ENCODE measurements at places on chromosomes 3 and 15. TPM values are rescaled to one million over a fixed set of nuclear protein-coding genes. Genes with fewer than 3 reads are reported as not detected.

The MESP2 gene
- total RNA-seq = not detected

The ERICH6 gene
- total RNA-seq = 1.6 TPM

The DPH6 gene
- total RNA-seq = 13.6 TPM

The ALG1L2 gene
- total RNA-seq = 1.0 TPM

The ANKUB1 gene
- total RNA-seq = not detected

The ALDH1L1 gene
- total RNA-seq = not detected

The VILL gene
- total RNA-seq = 21.6 TPM

The CLRN1 gene
- not detected for total RNA-seq

The AADACL2 gene
- not detected for total RNA-seq

The IMPG2 gene
- total RNA-seq = 0.45 TPM

DNA sequence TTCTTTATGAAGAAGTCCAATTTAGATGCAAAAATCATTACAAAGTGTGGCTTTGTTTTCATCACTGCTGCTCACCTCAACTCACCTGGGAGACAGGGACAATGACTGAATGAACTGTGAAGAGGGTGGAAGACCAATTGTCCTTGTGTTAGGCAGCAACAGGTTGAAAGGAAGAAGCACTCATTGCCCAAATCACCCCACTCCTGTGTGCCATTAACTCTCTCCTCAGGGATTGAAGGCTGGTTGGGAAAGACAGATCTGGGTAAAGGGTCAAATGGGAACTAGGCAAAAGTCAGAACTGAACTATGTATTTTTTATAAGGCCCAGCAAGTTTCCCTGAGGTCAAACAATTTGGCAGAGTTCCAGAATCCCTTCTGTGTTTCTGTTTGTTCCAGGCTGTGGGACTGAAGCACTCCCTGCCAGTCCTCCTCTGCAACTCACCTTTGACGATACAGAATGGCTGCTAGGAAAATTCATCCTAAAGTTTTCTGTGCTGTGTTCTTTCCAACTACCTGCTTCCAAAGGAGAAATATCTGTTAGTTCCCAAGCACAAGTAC is 68.6 kb upstream of the CCDC39 start:
- DNase-seq = no peak
- H3K4me1 ChIP-seq = peaks cover 2% of the 10 kb centered on the region
- H3K36me3 ChIP-seq = no peaks in the 10 kb centered on the region
- peaks cover 30% of the 10 kb centered on the region for H3K27me3 ChIP-seq
- H3K27ac ChIP-seq = no peak overlapping the region

DNA sequence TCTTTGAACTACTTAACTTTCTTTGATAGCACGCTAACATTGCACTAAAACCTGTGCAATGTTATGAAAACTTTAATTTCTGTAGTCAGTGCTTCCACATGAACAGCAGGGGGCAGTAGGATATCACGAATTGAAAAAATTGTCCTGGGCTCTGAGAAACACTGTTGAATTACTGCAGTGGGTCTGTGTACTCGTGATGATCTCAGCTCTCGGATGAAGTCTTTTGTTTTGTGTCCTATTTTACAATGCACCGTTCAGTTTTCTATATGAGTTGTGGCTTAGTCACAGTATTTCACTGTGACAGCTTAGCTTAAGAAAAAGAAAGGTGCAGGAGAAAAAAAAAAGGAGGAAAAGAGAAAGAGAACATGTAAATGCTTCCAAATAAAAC is 141.3 kb upstream of the CCDC54 start:
- H3K27ac ChIP-seq = peak overlapping the region; percentile 45
- no peaks in the 10 kb centered on the region for H3K36me3 ChIP-seq
- DNase-seq = no peak
- H3K4me1 ChIP-seq = peaks cover 11% of the 10 kb centered on the region

- no peak for DNase-seq
- peaks cover 7% of the 10 kb centered on the region for H3K4me1 ChIP-seq
- no peak overlapping the region for H3K4me3 ChIP-seq
- no peak overlapping the region for H3K27ac ChIP-seq
Observed at GRCh38 chr3:123342631-123343080, 106.2 kb downstream of the ADCY5 start.

GRCh38 chr15:63582718-63583426 is 14.3 kb upstream of the FBXL22 start:
- H3K4me1 ChIP-seq = peaks cover 21% of the 10 kb centered on the region
- peak overlapping the region; percentile 37 for H3K27ac ChIP-seq
- H3K4me3 ChIP-seq = peak overlapping the region; percentile 28
- H3K27me3 ChIP-seq = no peaks in the 10 kb centered on the region

DNA sequence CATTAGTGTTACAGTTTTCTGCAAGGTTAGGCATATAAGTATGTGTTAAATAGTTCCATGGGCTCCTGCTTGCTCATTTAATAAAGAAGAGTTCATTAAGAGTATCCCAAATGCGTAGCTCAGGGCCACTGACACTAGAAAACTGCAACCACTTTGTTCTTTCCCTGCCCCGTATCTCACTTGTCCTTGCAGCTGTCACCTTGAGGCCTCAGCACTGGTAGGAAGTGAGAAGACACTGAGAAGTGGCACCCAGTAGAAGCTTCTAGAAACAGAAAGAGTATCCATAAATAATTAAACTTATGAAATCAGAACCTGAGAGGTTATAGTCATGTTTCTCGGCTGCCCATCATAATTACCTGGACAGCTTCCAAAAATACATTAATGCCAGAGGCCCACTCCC is 266.0 kb downstream of the KCNMB2 start:
- no peaks in the 10 kb centered on the region for H3K4me1 ChIP-seq
- no peak overlapping the region for H3K4me3 ChIP-seq
- no peak overlapping the region for H3K27ac ChIP-seq
- no peak for DNase-seq
- no peaks in the 10 kb centered on the region for H3K36me3 ChIP-seq

GRCh38 chr3:186845756-186846155 is 3.2 kb downstream of the ADIPOQ start:
- no peak for DNase-seq
- H3K36me3 ChIP-seq = peaks cover 4% of the 10 kb centered on the region
- peaks cover 10% of the 10 kb centered on the region for H3K4me1 ChIP-seq

DNA sequence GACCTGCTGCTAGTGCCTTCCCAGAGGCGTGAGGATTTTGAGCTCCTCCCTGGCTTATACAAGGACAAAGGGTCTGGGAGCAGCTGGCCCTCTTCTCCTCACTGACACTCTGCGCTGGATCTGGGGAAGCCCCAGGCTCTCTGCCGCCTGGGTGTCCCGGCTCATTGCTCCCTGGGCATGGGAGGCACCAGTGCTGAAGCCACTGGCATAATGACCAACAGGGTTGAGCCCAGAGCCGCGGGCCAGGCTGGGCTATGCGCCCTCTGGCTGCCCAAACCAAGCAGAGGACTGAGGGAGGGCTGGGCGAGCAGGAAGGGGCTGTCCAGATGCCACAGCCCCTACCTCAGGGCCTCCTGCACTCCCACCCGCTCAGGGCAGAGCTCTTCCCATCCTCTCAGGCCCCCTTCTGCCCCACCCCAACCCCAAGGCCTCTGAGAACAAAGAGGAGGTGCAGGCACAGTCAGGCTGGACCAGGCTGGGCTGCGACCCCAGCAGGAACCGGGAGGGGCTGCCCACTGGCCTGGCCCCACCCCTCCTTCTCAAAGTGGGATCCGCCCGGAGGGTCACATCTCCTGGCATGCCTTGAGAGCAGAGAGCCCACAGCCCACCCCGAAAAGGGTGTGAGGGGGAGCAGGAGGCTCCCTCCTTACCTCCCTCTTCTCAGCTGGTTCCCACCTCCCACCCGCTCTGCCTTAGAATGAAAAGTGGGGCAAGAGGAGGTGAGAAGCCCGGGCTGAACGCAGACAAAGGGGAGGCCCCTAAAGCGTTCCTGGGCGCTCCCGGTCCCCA is 1.6 kb downstream of the LINGO1 start:
- H3K4me3 ChIP-seq = peak overlapping the region; percentile 61
- H3K36me3 ChIP-seq = peaks cover 2% of the 10 kb centered on the region
- peaks cover 43% of the 10 kb centered on the region for H3K27me3 ChIP-seq
- peaks cover 10% of the 10 kb centered on the region for H3K4me1 ChIP-seq

DNA sequence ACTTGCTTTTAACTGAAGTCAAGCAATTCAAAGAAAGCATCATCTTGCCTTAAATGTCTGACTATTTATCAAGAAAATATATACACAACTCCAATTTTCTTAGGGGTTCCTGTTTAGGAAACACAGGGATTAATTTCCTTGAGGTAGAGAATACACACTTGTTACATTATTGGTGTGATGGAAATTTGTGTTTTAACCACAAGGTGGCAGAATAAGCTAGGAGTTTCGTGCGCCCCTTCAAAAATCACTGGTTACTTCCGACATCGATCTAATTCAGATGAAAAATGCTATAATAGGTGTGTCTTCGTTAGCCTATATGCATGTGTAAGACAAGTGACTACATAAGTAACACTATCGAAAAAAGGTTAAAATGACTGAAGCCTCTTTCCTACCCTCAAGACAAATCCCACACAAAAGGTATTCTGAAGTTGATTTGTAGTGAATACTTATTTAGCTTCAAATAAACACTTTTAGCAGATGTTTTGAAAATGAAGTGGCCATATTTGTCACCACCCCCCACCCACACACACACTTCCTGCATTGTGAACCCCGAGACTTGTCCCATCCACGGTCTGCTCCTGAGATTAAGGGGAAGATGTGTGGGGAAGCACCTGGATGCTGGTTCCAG is 246.5 kb downstream of the ROBO1 start:
- H3K27me3 ChIP-seq = no peaks in the 10 kb centered on the region
- no peak overlapping the region for H3K27ac ChIP-seq
- H3K36me3 ChIP-seq = no peaks in the 10 kb centered on the region
- H3K4me3 ChIP-seq = no peak overlapping the region
- H3K4me1 ChIP-seq = no peaks in the 10 kb centered on the region
- no peak for DNase-seq

GRCh38 chr3:109050591-109051167 is 67.3 kb downstream of the MORC1 start:
- H3K4me1 ChIP-seq = no peaks in the 10 kb centered on the region
- H3K27me3 ChIP-seq = peaks cover 6% of the 10 kb centered on the region
- no peak overlapping the region for H3K27ac ChIP-seq

DNA sequence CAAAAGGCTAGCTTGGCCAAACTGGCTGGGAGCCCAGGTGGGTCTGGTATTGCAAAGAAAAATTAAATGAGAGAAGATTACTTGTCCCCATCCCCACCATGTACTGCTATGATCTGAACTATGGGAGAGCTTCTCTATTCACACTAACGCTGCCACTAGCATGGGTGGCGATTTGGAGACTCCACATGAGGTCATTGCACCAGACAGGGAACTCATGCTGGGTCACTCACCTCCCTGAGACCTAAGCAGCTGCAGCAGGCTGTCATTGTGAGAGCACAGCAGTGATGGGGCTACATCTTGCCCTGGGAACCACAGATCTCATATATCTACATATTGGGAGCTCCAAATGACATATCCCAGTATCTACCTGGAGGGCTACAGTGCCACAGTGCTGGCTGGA is 36.3 kb upstream of the NECTIN3 start:
- H3K36me3 ChIP-seq = peaks cover 2% of the 10 kb centered on the region
- no peak overlapping the region for H3K27ac ChIP-seq
- no peak overlapping the region for H3K4me3 ChIP-seq
- DNase-seq = no peak
- no peaks in the 10 kb centered on the region for H3K4me1 ChIP-seq

DNA sequence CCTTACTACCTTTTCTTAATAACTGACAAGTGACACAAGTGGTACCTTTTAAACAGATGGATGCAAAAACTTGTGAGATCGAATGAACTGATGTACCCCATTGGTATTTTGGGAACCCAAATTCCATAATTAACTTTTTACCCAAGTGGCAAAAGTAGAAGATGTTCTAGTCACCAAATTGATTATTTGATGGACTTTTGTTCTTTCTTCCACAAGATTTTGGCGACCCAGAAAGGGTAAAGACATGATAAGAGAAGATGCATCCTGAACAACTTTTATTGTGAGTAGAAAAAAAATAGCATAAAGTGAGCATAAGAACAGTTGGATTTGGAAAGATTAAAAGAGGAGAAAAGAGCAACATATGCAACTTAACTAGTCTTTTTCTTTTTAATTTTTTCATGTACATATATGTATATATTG is 159.5 kb downstream of the TIGIT start:
- no peaks in the 10 kb centered on the region for H3K36me3 ChIP-seq
- H3K4me1 ChIP-seq = peaks cover 11% of the 10 kb centered on the region
- no peak overlapping the region for H3K27ac ChIP-seq
- H3K4me3 ChIP-seq = peak overlapping the region; percentile 75
- no peak for DNase-seq

- peak; percentile 15 for DNase-seq
- H3K4me3 ChIP-seq = peak overlapping the region; percentile 75
- H3K27me3 ChIP-seq = no peaks in the 10 kb centered on the region
- H3K4me1 ChIP-seq = peaks cover 36% of the 10 kb centered on the region
- peak overlapping the region; percentile 94 for H3K27ac ChIP-seq
- H3K36me3 ChIP-seq = no peaks in the 10 kb centered on the region
Observed at GRCh38 chr3:31462050-31462569, 70.6 kb upstream of the STT3B start.

DNA sequence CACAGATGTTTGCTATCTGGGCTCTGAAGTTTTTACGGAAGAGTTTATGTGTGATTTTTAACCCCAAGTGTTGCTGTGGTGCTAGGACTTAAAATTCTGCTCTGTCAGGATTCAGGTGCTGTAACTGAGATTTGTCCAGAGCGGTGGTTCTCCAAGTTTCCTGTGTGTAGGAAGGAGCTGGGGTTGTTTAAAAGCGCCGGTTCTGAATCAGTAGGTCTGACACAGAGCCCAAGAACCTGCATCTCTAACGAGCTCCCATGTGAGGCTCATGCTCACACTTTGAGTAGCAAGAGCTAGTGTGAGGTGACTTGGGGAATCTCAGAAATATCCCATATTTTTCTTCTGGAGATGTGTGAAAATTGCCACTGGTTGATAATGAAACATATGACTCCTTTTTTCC is 325.5 kb downstream of the SATB1 start:
- no peak for DNase-seq
- no peak overlapping the region for H3K4me3 ChIP-seq
- H3K4me1 ChIP-seq = no peaks in the 10 kb centered on the region
- peaks cover 3% of the 10 kb centered on the region for H3K36me3 ChIP-seq
- H3K27me3 ChIP-seq = peaks cover 26% of the 10 kb centered on the region

DNA sequence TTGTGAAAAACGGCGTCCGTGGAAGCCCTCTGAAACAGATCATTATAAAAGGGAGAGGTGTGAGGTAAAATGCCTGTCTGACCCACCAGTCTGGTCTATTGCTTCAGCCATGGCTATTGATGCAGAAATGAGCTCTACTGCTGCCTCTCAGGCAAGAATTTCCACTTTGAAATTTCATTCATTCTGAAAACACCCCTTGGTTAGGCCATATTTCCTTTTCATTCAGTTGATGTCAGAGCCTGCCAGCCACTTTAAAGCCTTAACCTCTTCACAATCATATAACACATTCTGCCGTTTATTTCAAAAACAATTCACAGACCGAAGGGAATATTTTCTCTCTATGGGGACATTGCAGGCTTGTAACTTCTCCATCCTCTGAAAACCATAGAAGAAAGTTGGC is 71.9 kb downstream of the FOXB1 start:
- peaks cover 3% of the 10 kb centered on the region for H3K4me1 ChIP-seq
- peaks cover 18% of the 10 kb centered on the region for H3K27me3 ChIP-seq
- no peak overlapping the region for H3K4me3 ChIP-seq
- peaks cover 2% of the 10 kb centered on the region for H3K36me3 ChIP-seq
- H3K27ac ChIP-seq = no peak overlapping the region

GRCh38 chr3:170144437-170144843 is 37.1 kb downstream of the PHC3 start:
- H3K27ac ChIP-seq = peak overlapping the region; percentile 27
- H3K36me3 ChIP-seq = peaks cover 2% of the 10 kb centered on the region
- DNase-seq = no peak
- H3K4me1 ChIP-seq = peaks cover 15% of the 10 kb centered on the region
- H3K4me3 ChIP-seq = no peak overlapping the region
- H3K27me3 ChIP-seq = no peaks in the 10 kb centered on the region

- peaks cover 13% of the 10 kb centered on the region for H3K4me1 ChIP-seq
- no peak overlapping the region for H3K4me3 ChIP-seq
- peaks cover 64% of the 10 kb centered on the region for H3K27me3 ChIP-seq
Observed at GRCh38 chr15:63040954-63041353, 1.6 kb upstream of the TPM1 start.

Measured in T-helper 17 cell (primary cell).